ENCODE measurements at places on chromosomes 3 and 15.

GRCh38 chr15:25848784-25849156 lies 14.4 kb downstream of the ATP10A start:
- no peak for DNase-seq

GRCh38 chr3:72385167-72385566 lies 463.1 kb downstream of the SHQ1 start:
- no peak for DNase-seq

GRCh38 chr15:63370764-63371163 lies 10.9 kb downstream of the CA12 start:
- DNase-seq = no peak

DNA sequence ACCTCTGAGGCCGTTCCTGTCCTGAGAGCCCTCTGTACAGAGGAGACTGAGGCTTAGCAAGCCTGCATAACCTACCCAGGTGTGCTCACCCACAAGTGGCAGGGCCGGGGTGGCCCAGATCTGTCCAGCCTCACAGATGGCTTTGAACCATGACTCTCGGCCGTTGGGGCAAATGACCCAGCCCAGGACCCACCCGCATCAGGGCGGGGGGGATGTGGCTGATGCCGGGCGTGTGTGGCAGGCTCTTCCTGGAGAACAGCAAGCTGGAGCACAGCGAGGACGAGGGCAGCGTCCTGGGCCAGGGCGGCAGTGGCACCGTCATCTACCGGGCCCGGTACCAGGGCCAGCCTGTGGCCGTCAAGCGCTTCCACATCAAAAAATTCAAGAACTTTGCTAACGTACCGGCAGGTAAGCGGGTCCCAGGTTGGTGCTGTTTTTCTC lies 133.5 kb downstream of the LRRK1 start:
- peak; percentile 1 for DNase-seq

GRCh38 chr3:21294768-21295167 lies 456.2 kb downstream of the ZNF385D start:
- no peak for DNase-seq

DNA sequence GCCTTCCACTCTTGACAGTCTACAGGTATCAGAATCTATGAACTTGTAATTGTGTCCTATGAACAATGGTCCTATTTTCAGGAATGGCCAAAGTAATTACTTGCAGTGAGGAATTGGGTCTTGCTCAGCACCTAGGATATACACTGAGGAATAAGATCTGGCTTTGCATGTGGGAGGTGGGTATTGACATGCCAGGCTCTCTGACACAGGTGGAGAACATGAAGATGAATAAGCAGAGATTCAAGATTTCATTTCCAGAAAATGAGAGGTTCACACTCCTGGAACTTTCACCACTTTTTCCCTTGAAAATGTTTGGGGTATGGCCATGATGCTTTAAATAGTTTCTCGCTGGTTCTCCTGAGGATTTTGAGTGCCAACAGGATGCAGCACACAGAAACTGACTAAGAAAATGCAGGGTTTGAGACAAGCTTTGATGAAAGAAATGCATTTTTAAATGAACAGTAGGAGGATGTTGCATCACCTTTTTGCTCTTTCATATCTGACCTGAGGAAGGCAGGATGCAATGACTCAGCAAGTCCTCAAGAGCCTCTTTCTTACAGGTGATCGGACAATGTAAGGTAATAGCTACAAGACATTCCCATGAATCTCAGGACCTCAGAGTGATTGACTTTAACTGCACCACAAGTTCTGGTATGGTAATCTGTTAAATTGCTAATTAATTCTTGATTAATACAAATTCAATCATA lies 3.7 kb downstream of the HRG start:
- no peak for DNase-seq

GRCh38 chr3:140319739-140320138 lies 358.1 kb upstream of the TRIM42 start:
- DNase-seq = no peak

- no peak for DNase-seq
Observed at GRCh38 chr3:25725810-25726209, 57.4 kb downstream of the NGLY1 start.

GRCh38 chr3:106058475-106058874 lies 189.7 kb upstream of the CBLB start:
- DNase-seq = no peak

- DNase-seq = no peak
Observed at GRCh38 chr3:78091478-78092119, 1051.7 kb downstream of the ROBO2 start.

DNA sequence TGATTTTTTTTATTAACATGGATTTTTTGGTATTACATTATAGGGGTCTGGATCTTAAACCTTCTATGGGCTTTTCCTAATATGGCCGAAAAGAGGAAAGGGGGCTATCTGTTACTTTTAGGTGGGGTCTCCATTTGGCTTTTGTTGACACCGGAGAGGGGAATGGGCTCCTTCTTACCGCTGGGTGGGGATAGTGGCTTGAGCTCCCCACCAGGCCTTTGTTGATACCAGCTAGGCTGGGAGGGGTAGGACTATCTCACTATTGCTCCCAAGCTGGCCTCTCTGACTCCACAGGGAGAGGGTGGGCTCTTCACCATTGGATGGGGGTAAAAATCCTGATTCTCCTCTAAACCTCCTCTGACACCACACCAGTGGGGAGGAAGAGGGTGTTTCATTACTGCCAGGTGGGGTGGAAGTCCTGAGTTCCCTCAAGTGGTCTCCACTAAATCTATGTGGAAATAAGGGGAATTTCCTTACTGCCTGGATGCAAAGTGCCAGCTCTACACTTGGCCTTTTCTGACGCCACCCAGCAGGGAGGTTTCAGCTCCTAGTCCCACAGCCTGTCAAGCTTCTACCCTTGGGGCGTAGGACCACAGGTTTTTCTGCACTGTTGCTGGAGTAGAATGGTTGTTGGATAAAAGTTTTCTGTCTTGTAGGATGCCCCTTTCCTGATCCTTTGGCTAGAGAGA lies 572.3 kb downstream of the MAGI1 start:
- no peak for DNase-seq

- no peak for DNase-seq
Observed at GRCh38 chr3:66437341-66437929, 63.4 kb downstream of the LRIG1 start.

DNA sequence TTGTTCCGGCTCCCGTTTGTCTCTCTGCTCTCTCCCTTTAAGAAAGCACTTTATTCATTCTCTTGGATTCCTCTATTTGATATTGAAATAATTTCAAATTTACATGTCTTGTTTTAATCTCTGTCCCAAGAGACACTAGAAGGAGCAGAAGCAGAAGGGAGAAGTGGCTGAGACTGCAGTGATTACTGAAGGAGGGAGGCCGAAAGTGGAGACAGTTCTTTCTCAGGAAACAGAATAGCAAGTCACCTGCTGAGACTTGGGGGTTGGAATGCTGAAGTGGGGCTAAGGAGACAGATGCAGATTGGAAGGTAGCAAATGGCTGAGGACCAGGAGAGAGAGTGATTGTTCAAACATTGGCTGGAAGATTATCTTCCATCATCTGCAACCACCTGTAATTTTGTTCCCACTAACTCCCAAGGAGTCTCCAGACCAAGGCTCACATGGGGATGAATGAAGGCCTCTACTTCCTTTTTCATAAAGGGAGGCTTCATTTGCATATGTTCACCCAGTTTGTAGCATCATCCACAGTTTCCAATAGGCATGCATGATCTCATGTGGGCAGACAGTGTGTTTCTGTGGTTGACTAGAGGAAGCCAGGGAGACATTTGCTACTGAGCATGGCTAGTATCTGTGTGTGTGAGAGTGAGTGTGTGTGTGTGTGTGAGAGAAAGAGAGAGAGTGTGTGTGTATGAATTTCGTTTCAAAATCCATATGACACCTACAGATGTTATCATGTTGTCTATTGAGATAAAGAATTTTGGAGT lies 24.0 kb downstream of the LTF start:
- peak; percentile 63 for DNase-seq

GRCh38 chr15:58398643-58399042 lies 33.1 kb upstream of the LIPC start:
- DNase-seq = no peak

- peak; percentile 21 for DNase-seq
Observed at GRCh38 chr15:33104212-33104611, 90.3 kb downstream of the FMN1 start.

DNA sequence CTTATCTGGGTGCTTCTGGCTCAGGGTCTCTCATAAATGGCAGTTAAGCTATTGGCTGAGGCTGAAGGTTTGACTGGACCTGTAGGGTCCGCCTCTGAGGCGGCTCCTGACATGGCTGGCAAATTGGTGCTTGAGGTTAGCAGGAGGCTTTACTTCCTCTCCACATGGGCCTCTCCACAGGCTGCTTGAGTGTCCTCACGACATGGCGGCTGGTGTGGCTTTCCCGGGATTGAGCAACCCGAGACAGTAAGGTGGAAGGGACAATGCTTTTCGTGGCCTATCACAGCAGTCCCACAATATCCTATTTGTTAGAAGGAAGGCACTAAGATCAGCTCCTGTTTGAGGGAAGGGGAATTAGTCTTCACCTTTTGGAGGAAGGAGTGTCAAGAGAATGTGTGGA lies 267.3 kb upstream of the LRRFIP2 start:
- no peak for DNase-seq

- DNase-seq = no peak
Observed at GRCh38 chr3:139746481-139746880, 68.7 kb upstream of the NMNAT3 start.

DNA sequence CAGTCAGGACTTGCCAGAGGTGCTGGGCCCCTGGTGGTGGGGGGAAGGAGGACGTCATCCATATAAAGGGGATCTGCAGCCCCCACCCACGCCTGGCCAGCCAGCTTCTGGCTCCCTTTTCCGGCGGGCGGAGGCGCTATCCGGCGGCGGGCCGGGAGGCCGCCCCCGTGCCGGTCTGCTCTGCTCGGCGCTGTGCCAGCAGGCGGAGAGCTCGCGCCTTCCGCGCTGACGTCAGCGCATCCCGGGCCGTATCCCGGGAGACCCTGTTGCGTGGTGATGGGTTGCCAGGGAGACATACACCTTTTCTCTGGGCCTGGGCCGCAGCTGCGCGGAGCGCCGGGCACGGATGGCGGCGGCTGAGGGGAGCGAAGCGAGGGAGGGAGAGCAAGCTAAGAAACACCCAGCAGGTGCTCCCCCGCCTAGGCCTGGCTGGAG lies 1.1 kb downstream of the FAM131A start:
- no peak for DNase-seq

- DNase-seq = no peak
Observed at GRCh38 chr3:149421764-149422163, 44.3 kb upstream of the TM4SF1 start.

- no peak for DNase-seq
Observed at GRCh38 chr3:111802700-111803099, 56.4 kb upstream of the PHLDB2 start.

GRCh38 chr15:82999905-83000671 lies 11.4 kb downstream of the C15orf40 start:
- peak; percentile 44 for DNase-seq

DNA sequence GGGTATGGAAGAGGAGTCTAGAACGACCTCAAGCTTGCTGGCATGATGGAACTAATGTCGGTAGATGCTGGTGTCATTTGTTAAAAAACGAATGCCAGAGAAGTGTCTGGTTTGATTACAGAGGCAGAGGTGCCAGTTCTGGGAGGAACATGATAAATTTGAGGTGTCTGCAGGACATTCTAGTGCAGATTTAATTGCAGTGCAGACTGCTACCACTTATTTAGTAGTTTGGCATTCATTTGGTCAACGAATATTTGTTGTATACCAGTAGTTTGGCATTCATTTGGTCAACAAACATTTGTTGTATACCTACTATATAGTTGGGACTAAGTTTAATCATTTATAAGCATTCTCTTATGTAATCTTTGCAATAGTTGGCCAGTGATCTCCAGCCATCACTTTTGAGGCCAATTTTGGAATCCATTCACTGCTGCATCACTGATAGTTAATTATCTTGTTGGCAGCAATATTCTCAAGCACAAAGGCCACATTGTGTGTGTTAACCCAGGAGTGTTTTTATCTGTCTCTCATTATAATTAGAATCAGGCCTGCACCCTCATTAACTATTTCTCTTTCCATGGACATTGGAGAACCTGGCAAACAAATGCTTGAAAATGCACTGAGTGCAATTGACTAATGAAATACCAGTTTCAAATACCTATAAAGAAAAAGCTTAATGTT lies 19.5 kb upstream of the TGFBR2 start:
- no peak for DNase-seq
